Panc1 (cell line): ENCODE measurements at places on chromosomes 7 and 10. TPM values are rescaled to one million over a fixed set of nuclear protein-coding genes. Genes with fewer than 3 reads are reported as not detected.

DNA sequence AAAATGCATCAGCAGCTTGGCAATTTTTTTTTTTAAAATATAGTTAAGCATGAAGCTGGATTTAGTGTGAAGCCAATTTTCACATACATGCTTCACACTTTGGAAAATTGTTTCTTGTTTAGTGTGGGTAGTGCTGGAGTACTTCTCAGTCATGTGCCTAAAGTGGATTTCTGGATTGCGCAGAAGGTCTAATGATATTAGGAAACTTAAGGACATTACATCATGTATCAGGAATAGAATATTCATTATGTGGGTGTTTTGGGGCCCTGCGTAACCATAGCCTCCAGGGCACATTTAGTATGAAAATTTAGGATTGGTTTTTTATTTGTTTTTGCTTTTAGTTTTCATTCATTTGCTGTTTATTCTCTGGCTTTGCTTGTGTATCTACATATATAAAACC, 28.8 kb upstream of the BNIP3 start:
- H3K27me3 ChIP-seq, result peaks cover 16% of the 10 kb centered on the region
- H3K4me1 ChIP-seq, result no peaks in the 10 kb centered on the region
- no peaks in the 10 kb centered on the region for H3K36me3 ChIP-seq
- no peak overlapping the region for H3K27ac ChIP-seq

GRCh38 chr7:50783801-50784507, 1.3 kb upstream of the GRB10 start:
- H3K4me1 ChIP-seq, result no peaks in the 10 kb centered on the region
- no peak overlapping the region for H3K4me3 ChIP-seq
- no peaks in the 10 kb centered on the region for H3K27me3 ChIP-seq
- H3K27ac ChIP-seq, result no peak overlapping the region
- no peak for DNase-seq

- H3K27me3 ChIP-seq, result no peaks in the 10 kb centered on the region
- H3K27ac ChIP-seq, result peak overlapping the region; percentile 66
- peak overlapping the region; percentile 60 for H3K4me3 ChIP-seq
Observed at GRCh38 chr7:1664711-1665548, 5.1 kb upstream of the ELFN1 start.

- no peak overlapping the region for H3K27ac ChIP-seq
- DNase-seq, result no peak
- no peaks in the 10 kb centered on the region for H3K36me3 ChIP-seq
- H3K4me1 ChIP-seq, result peaks cover 36% of the 10 kb centered on the region
- H3K27me3 ChIP-seq, result no peaks in the 10 kb centered on the region
- no peak overlapping the region for H3K4me3 ChIP-seq
Observed at GRCh38 chr10:94129393-94130130, 135.8 kb downstream of the PLCE1 start.

Gene SVOPL
- total RNA-seq, result not detected
